Dorsolateral prefrontal cortex (tissue), 122 donors: ENCODE measurements at places on chromosomes 1 and 21. TPM values are rescaled to one million over a fixed set of nuclear protein-coding genes. Genes with fewer than 3 reads are reported as not detected.

DNA sequence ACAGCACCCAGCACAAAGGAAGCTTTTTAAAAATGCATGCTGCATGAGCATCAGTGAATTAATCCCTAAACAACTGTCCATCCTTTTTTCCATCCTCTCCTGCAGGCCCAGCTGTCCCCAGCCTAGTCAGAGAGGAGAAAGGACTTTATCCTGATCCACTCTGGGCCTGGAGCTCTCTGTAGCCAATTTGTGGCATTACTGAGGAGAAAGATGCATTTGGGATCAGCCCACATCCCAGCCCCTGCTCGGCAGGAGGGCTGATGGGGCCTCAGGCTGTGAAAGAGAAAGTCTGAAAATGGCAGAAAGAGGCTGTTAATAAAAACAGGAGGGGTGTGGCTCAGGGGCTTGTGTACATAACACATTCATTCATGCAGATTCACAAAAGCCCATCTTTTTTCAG lies 37.5 kb upstream of the ATP2B4 start:
- DNase-seq = no peak

Gene RFX5
- 37.2 TPM for total RNA-seq

DNA sequence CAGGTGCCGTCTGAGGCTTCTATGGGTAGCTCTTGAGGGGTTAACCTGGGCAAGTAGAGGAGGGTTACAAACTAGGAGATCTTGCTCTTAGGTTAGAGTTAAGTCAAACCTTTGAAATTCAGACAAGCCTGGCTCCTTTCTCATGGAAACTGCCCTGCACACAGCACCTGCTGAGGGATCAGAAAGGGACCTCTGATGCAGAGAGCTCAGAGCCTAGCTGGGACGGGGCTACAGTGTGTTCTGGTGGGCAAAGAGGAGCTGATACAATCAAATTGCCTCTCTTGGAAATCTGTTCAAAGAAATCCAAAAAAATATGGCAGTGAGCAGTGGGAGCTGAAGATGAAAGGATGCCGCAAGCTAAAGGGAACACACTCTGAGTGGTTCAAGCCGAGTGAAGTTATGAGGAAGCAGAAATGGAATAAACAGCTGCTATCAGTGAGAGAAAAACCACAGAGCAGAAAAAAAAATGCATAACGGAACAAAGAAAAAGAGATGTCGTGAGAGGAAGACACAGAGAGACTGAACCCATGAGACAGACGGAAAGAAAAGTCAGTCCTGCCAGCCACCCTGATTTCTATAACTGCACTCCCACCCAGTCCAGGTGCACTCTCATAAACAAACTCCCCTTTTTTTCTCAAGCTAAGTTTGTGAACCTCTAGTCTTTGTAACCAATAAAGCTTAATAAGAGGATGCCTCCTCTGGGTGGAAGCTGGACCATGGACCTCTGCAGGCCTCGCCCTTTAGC lies 26.6 kb downstream of the PAFAH2 start:
- no peak for DNase-seq

Gene NRAS
- 16.3 TPM for total RNA-seq

DNA sequence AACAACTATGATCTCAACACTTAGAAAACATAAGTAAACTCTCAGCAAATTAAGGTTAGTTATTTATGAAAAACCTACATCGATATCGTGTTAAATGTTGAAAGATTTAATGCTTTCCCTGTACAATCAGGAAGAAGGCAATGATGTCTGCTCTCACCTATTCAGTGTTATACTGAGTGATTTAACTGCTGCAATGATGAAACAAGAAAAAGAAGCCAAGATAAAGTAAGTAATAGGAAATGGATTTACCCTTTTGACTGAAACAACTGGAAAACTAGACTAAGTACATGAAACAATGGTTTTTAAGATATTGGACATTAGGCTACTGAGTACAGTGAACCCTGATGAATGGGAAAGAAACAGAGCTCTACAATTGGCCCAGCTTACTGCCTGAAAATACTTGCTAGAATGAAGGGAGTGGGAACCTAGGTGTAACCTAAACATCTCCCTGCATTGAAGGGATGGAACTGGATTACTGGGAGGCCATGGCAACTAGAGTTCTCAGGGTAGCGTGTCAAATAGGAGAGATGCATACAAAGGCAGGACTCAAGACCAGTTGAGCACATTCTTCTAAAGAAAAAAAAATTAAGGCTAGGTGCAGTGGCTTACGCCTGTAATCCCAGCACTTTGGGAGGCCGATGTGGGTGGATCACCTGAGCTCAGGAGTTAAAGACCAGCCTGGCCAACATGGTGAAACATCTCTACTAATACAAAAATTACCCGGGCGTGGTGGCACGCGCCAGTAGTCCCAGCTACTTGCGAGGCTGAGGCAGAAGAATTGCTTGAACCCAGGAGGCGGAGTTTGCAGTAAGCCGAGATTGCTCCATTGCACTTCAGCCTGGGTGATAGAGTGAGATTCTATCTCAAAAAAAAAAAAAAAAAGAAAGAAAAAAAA lies 37.3 kb downstream of the SNRPE start:
- no peak for DNase-seq

- DNase-seq = no peak
Observed at GRCh38 chr1:6515771-6516170, 24.3 kb upstream of the PLEKHG5 start.
